ENCODE measurements at places on chromosomes 12 and 14.

DNA sequence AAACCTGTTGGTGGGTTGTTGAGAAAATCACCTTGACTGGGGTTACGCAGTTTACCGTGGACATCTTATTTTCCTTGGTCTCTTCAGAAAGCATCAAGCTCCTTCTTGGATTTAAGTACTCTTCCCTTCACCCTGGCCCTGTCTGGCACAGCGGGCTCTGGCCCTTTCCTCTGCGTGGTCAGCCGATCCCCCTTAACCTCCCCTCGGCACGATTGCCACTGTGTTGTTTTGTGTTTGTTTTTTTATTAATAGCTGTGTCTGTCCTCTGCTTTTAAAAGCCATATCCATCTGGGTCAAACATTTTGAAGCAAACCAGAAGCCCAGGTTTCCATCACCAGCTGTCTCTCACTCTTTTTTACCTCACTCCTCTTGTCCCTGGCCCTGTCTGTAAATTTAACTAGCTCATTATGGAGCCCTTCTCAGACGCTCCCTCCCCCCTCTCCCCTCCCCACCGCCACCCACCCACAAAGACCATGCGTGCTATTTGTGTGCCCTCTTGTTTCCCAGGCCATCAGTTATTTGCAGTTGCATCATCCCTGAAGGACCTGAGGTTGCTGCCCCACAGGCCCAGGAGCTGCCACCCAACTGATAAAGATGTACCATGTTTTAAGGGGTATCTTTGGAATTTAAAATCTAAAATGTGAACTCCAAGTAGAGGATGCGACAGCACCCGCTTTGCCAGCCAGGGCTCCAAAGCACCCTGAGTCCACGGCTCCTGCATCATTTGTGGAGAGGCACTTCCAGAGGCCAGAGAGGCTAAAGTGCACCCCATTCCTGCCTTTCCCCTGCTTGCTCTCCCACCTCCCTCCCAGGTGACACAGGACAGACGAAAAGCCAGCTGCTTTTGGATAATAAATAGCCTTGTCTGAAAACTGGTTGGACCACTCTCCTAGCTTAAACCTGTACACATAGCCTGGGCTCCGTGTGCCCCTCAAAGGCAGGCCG is 3.9 kb downstream of the BCL11B start:
- no peak for DNase-seq

DNA sequence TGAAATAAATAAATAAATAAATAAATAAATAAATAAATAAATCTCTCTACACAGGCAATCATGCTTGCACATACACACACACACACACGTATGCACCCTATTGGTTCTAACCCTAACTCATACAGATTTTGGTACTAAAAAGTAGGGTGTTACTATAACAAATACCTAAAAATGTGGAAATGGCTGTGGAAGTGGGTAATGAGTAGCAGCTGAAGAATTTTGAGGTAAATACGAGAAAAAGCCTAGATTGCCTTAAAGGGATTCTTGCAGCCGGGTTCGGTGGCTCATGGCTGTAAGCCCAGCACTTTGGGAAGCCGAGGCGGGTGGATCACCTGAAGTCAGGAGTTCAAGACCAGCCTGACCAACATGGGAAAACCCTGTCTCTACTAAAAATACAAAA is 15.7 kb upstream of the SLC2A3 start:
- DNase-seq, result no peak

DNA sequence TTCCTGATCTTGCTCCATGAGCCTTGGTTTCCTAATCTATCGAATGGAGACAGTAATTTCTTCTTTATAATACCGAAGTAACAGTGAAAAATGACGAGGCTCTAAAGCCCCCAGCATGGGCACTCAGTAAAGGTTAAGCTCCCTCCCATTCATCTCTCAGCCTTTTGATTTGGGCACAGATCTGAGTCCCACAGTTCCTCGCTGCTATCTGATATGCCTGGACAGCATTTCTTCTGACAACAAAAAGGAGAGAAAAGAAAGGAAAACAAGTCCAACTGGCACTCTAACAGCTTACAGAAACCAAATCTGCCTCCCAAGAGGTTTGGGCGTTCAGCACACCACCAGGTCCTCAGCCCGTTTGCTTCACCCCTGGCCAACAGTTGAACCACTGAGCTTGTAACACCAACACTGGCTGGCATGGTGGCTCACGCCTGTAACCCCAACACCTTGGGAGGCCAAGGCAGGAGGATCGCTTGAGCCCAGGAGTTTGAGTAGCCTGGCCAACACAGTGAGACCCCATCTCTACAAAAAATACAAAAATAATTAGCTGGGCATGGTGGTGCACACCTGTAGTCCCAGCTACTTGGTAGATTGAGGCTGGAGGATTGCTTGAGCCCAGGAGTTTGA is 19.5 kb downstream of the CCDC88C start:
- DNase-seq, result no peak

DNA sequence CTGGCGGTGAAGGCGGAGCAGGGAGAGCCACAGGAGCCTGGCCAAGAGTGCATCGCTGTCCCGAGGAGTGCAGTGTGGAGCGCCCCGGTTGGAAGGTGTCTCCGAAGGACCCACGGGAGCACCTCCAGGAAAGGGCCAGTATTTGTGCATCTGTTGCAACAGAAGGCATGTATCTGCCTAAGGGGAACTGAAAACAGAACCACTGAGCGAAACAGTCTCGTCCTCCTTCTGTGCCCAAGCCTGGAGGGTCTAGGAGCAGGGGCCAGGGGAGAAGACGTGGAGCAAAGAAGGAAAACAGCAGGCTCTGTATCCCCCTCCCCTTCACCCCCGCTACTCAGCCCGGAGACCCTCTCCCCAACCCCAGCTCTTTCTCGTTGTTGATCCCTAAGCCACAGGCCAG is 5.3 kb upstream of the LRRC10 start:
- no peak for DNase-seq

GRCh38 chr14:104967386-104968152 is 10.6 kb downstream of the AHNAK2 start:
- peak; percentile 64 for DNase-seq

DNA sequence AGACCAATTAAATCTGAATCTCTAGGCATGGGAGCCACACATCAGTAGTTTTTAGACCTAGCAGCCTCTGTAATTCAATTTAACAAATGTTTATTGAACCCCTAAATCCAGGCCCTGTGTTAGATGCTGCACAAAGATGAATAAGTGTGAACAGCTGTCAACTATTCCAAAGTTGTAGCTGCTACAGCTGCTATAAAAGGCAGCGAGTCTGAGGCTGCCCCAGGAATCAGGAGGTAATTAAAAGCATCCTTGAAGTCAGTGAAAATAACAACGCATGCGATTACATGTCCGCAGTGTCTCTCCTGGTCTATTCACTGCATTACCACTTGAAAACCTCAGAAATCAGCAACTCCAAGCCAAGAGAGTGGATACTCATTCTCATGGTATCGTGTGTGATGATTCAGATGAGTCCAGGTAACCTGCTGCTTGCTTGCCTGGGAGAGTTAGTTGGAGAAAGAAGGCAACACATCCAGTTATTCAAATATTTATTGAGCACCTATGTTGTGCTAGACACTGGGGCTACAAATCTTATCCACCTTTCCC is 34.9 kb upstream of the DDHD1 start:
- no peak for DNase-seq

- no peak for DNase-seq
Measured at GRCh38 chr14:65261425-65261920, 151.1 kb upstream of the FUT8 start.

- DNase-seq, result no peak
Measured at GRCh38 chr12:55969356-55969755, 2.7 kb downstream of the CDK2 start.

DNA sequence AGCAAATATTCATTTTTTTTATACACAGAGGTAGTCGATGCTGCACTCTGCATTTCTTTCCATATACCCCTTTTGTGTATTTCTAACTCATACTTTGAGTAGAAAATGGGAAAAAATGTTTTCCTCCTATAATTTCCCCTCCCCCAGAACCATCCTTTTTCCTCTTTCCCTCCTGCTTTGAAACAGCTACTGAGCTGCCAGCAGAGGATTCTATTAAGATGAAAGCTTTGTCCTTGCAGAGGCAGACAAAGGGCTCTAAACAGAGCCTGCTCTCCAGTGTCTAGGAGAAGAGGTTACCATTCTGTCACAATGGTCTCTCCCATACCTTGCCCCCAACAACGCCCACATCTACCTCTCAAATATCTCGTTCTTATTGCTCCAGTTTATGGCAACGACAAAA is 74.6 kb upstream of the OSBPL8 start:
- no peak for DNase-seq

DNA sequence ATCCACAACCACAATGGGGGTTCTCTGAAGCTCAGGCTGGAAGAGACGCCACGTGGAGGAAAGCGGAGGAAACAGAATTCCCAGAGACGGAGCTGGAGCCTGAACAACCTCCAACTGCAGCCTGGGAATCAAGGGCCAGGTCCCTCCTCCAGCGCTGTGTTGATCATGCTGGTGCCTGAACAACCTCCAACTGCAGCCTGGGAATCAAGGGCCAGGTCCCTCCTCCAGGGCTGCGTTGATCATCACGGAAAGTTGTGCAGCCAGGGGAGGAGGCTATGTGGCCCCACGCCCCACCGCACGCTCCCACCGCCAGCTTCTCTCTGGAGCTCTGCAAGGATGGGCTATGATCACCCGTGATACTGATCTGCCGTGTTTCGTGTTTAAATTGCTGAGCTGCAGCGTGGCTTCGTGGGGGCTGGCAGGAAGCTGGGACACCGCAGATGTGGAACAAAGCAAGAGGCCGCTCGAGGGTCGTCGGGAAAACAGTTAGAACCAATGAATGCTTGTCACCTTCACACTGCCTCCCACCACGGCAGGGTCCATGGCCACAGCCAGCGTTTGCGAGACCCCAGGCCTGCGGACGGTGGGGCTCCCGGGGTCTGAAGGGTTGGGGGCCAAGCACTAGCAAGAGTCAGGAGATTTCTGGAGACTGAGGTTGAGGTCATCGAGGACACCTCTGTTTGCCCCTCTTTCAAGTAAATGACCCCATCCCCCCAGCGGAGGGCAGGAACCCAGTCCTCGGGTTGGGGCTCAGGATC is 51.8 kb upstream of the FBRSL1 start:
- no peak for DNase-seq

DNA sequence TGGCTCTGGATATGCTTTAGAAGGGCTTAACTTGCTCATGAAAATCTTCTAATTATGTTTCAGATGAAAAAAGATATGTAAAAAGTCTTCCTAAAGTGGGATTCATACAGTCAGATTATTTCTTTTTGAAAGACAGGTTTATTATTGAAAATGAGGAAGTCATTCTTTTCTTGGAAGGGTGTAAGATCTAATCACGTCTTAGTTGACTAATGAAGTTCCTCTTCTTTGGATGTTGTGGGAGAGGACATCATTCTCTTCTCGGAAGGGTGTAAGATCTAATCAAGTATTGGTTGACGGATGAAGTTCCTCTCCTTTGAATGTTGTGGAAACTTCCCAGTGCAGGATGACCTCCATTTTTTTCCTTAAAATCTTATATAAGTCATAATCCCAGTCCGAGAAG is 74.9 kb downstream of the ALG10 start:
- DNase-seq, result no peak

DNA sequence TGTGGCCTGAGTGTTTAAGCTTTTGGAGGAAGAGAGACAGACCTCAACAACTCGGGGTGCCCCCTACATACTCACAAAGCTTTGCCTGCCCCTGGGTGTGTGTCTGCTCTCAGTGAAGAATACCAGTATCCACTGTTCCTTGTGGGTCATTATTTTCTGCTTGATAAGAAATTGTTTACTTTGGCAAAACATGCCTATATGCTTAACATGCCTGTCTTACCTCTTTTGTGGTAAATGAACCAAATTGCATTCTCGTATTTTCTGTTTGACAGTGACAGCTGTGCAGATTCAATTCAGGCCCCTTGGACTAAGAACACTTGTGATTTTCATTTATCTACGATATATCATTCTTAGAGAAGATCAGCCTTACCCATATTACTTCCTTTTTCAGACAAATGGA is 50.6 kb upstream of the REP15 start:
- DNase-seq, result no peak

All from Calu3 (cell line).